ENCODE measurements at places on chromosomes 1 and 21.

GRCh38 chr1:89129911-89130310 lies 4.0 kb upstream of the GBP2 start:
- no peak for DNase-seq

GRCh38 chr1:245397771-245398170 lies 243.0 kb downstream of the KIF26B start:
- no peak for DNase-seq

DNA sequence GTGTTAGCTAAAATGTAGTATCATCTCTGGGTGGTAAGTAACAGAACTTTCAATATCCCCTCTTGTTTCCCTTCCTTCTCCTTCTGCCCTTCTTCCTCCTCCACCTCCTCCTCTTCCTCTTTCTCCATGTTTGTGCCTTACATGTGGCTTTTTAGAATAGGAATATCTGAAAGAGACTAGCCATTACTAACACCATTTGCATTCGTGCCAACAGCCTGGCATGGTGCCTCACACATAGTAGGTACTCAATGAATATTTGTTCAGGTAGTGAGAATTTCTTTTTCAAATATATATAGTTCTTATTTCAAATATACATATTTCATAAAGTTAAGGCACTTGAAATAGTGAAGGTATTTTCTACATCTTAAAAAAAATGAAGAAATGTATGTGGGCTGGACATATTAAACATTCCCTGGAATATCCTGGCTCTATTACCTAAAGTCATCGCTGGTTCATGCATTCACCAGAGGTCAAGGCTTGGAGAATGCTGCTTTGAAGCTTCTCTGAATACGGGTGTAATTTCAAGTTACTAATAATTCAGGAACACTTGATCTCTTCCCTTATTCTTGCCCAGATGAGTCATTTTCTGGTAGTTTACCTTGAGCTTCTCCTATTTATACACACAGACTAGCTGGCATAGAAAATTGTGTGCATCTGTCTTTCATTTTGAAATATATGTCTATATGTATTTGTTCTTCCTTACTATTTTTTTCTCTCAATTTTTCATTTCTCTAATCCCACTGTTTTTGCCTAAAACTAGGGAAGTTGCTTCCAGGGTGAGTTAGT lies 319.4 kb downstream of the TGFB2 start:
- no peak for DNase-seq

DNA sequence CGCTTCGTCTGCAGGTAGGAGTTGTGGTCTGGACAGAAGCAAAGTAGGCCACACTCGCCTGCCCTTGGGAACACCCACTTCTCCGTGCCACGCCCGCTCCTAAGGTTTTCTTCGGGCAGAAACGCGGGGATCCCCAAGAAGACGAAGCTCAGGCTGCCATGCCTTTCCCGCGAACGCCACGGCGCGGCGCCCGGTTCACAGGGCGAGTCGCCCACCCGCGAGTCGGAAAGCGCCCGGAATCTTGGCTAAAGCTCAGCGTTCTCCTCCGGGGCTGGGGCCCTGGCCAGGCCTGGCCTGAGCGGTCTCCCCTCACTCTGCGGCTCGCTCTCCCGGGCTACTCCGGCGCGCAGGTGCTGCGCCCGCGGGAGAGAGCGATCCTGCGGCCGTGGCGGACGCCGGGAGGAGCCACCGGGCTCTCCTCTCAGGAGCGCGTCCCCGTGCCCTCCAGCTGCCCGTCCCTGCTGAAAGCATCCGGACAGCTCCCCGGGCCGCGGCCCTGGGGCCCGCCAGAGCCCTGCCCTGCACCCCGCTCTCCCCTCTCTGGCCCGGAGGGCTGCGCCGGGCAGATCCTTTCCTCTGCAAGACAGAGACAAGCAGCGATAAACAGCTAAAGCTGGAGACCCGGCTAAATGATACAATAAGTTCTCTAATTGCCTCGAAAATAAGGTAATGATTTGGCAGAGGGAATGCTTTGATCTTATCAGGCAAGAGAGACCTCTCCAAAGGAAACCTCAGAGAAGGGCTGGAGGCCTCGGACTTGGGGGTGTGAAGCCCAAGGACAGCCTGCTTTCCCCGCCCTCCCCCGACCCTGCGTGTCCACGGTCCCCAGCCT lies 6.7 kb upstream of the WNT2B start:
- peak; percentile 12 for DNase-seq

- peak; percentile 12 for DNase-seq
These were observed 16.2 kb upstream of the LRP8 start for GRCh38 chr1:53343831-53344668.

- peak; percentile 68 for DNase-seq
These were observed 61.1 kb downstream of the SDC3 start for GRCh38 chr1:30847358-30847972.

DNA sequence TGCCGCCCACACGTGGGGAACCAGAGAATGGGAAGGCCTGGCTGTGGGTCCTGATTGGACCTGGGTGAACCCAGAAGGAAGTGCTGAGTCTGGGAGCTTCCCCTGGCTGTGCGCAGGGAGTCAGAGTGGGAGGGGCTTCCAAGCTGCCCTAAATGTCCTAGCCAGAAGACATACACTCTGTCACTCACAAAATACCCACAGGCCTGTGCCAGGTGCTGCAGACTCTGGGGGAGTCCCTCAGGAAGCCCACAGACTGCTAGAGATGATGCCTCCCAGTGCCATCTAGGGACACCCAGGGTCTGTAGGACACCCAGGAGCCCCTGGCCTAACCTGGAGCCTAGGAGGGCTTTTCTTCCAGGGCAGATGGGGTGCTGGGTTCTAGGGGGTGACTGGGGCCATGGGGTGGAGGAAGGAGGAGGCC lies 33.7 kb upstream of the LRP8 start:
- no peak for DNase-seq

GRCh38 chr21:31566064-31566463 lies 93.4 kb upstream of the SOD1 start:
- no peak for DNase-seq

GRCh38 chr1:162846256-162847212 lies 14.4 kb downstream of the CCDC190 start:
- DNase-seq, result no peak
